ENCODE measurements at places on chromosomes 4 and X.
A peak's percentile ranks its signal among the peaks of the same experiment; 100 is the strongest.

- DNase-seq = peak; percentile 55
These were observed 10.4 kb downstream of the AFP start for GRCh38 chr4:73446336-73446938.

- no peak for DNase-seq
These were observed 156.0 kb downstream of the DCLK2 start for GRCh38 chr4:150234246-150234645.

DNA sequence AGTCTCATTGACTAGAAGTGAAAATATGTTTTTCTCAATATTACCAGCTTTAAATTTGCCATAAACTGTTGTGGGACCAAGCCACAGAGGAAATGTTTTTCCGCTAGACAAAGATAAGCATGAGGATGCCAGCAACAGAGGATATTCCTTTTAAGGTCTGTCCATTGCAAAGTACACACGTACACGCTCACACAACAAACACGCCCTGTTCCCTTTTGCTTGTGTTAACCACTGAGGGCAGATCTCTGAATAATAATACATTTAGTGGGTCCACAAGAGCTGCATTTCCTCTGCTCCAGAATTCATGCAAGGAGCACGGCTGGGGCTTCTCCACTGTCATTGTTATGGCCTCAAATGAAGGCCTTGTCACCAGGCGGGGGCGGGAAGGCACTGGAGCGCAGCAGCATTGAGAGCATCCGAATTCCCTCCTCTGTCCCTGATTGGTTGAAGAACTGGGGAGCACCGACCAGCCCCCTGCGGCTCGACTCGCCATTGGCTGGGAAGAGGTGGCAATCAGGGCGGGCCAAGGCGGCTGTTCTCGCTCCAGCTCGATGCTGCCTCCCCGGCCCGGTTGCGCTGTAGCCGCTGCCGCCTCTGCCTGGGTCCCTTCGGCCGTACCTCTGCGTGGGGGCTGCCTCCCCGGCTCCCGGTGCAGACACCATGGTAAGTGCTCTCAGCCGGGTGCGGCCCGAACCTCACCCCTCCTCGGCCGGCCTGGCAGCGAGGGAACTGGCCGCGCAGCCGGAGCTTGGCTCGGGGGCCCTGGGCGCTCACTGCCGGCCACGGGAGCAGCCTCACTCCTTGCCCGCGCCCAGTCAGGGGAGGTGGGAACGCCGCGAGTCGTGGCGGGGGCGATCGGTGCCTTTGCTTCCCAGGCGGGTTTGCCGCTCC lies at the start of gene GUCY1B1:
Gene GUCY1B1 (plus strand): TSS at position 541 of the 891 bp plus-strand sequence. CDS start 120 bp downstream, at position 661.
- DNase-seq = peak; percentile 90

GRCh38 chrX:53265771-53266574 lies 15.4 kb downstream of the IQSEC2 start:
- DNase-seq = no peak

DNA sequence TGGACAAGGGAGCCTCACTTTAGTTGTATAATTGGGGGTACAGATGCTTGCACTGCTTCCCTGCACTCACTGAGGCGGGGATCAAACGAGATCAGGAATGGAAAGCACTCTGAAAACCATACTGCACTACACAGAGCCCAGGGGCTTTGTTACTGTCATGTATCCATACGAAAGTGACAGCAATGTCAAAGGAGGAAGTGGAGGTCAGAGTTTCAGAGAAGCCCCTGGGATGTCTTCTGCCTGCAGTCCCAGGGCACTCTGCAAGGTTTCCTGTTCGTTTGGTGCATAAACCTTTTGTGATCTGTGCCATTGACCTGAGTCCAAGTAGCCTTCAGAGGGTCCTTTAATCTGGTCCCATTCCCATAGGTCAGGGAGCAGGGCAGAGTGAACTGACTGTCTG lies 31.2 kb downstream of the RNF175 start:
- no peak for DNase-seq

- DNase-seq = no peak
These were observed 36.6 kb downstream of the ZNF41 start for GRCh38 chrX:47446431-47446830.

DNA sequence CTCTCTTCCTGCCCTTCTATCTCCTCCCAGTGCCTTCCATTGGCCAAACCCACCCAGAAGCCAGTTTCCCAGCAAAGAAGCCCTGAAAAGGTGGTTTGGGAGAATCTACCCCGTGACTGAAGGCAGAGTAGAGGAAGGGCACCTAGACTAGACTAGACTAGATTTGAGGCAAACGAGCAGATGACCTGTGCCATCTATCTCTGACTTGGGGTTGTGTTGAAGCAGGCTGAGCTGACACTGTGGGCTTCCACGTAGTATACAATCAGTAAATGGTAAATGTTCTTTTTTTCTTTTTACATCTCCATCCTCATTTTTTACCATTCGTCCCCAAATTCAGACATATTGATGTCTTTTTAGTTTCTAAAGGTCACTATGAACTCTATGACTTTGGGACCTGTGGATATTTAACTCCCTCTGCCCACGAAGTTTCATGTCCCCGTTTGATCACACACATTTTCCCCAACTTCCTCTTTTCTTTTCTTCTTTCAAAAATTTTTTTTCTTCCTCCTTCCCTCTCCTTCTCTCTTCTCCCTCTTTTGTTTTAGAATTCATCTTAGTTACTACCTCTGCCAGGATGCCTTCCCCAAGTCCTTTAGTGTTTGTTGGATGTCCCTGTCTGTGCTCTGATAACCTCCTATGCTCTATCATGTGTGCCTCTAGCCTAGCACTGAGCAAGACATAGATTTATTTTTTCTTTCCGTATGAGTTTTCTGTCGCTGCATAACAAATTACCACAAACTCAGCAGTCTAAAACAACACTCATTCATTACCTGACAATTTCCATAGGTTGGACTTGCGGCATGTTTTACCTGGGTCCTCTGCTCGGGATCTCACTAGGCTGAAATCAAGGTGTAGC lies 6.2 kb upstream of the AFF1 start:
- DNase-seq = no peak

GRCh38 chr4:93764639-93765246 lies 63.8 kb upstream of the ATOH1 start:
- peak; percentile 61 for DNase-seq

- DNase-seq = peak; percentile 34
These were observed 609 bp downstream of the REPS2 start for GRCh38 chrX:16946971-16947562.

- no peak for DNase-seq
These were observed 35.1 kb downstream of the CLDN22 start for GRCh38 chr4:183284965-183285364.

GRCh38 chr4:14853176-14853943 lies 148.9 kb upstream of the CPEB2 start:
- DNase-seq = no peak

DNA sequence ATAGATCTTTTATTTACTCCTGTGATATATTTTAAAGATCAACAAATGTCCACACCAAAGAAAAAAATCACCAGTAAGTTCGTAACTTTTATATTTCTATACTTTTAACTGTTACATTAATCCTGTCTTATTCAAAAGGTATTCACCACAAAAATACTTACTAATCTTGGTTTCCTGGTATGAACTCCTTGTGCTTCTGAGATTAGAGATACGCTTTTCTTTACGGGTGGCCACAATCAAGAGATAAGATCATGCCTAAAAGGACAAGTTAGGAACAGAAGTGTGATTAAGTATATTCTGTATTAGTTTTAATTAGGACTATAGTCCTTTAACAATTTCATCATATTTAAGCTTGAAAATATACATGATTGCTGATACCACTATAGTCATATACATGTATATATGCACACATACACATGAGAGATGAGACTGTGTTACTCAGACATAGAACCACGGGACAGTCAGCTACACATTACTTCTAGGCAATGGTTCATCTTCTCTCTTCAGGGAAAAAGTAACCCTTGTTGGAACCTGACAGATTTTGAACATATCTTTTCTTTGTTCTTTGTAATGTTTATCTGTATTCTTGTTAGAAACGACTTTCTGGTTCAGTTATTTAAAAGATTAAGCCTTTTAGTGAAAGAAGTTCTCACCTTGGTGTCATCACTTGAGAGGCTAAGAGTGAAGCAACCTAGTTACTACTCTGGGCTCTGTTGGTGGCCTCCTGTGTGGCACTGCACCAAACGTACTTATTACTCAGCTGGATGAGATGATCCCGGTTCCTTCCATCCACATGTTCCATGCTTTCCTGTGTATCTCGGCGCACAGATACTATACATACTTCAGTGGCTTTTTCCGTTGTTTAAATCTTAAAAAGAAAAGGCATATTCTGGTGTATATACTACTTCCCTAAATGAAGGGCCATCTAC lies 146.1 kb downstream of the CBR4 start:
- no peak for DNase-seq

- DNase-seq = peak; percentile 44
These were observed 63.3 kb downstream of the GALNT7 start for GRCh38 chr4:173231916-173232315.

DNA sequence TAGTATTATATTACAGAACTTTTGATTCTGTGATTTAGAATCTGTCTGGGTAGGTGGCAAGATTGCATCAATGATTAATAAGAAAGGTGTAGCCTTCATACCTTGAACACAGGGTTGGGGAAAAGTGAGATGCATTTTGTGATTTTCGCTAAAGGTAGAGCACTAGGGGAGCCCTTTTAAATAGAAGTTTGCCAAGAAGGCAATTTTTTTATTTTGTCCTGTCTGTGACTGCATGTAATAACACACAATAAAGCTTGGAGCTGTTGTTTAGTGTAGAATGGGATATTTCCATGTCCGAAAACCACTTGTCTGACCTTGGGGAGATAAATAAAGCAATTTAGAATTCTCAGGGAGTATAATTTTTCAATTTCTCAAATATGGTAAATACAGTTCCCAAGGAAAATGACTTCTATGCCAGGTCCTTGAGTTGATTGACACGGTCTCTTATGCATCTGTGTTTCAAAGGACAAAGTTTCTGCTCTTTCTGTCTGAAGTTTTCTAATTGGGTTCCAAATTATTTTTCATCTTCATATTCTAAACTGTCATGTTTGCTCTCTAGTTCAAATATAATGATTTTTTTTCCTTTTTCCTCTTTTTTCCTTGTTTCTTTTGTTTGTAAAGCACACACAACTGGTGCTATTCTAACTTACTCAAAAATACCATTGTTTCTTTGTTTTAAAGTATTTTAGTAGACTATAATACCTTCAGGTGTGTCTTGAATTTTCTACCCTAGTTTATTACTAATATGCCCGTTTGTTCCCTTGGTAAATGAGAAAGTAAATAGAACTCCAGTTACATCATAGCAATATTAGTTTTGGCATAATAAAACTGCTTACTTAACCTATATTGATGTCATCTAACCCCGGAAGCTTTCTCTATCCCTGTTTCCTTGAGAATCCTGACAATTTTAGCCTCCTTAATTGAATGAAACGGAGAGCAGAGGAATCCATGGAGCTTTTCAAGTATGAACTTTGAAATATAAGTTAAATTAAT lies 87.8 kb upstream of the BMPR1B start:
- no peak for DNase-seq

DNA sequence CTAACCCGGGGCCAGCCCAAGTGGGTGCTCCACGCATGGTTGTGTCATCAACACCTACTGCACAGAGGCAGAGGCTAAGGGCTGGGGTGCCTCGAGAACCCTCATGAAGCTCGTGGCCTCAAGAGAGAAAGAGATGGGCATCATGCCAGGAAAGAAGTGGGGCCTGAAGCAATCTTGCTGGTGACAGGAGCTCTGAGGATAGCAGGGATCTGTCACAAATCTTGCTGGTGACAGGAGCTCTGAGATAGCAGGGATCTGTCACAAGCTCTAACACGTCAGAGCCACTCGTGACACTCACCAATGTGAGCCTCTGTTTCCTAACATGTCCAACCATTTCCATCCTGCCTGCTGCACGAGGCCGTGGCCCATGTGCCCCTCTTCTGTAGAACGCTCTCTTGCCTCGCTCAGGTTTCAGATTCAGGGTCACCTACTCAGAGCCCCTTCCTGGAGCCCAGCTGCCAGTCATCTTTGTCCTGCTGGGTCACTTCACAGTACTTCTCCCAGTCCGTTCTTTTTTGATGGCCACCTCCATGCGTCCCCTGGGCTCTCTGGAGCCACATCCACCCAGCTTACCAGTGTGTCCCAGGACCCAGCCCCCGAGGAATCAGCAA lies 21.1 kb downstream of the PNMA6E start:
- peak; percentile 10 for DNase-seq

DNA sequence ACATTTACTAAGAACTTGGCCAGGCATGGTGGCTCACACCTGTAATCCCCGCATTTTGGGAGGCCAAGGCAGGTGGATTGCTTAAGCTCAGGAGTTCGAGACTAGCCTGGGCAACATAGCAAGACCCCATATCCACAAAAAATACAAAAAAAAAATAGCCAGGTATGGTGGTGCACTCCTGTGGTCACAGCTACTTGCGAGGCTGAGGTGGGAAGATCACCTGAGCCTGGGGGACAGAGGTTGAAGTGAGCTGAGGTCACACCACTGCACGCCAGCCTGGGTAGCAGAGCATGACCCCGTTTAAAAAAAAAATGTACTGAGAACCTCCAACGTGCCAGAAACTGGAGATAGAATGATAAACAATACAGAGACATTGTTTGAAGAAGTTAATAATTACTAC lies 8.0 kb downstream of the OPRPN start:
- DNase-seq = no peak

- no peak for DNase-seq
These were observed 32.2 kb upstream of the ARMCX2 start for GRCh38 chrX:101691835-101692234.

DNA sequence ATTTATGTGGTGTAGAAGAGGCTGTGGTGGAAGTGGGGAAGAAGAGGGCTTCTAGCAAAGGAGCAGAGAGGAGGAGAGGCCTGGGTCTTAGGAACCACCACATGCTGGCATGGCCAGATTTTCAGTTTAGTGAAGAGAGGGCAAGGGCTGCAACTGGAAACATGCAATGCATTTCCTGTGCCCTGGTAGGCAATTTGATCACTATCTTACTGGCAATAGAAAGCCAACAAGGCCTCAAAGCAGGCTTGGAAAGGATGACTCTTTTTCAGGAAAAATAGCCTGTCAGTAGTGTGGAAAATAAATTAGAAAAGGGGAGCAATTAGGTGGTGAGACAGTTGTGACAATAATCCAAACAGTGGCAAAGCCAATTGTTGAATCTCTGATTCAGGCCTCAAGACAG lies 501.9 kb upstream of the ZFP42 start:
- DNase-seq = no peak

DNA sequence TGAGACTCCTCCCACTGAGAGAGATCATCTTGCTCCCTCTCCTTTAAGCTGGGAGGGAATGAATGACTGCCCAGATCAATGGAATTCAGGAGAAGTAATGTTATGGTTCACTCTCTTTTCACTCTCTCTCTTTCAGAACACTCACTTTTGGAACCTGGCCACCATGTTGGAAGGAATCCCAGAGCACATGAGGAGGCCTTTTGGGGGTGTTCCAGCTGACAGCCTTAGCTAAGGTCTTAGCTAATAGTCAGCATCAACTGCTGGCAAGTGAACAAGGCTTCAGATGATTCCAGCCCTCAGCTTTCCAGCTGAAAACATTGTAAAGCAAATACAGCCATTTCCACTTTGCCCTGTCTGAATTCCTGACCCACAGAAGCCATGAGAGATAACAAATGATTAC lies 124.0 kb upstream of the CLNK start:
- DNase-seq = no peak

GRCh38 chr4:2771264-2771663 lies 15.1 kb upstream of the TNIP2 start:
- no peak for DNase-seq

GRCh38 chr4:56084851-56085250 lies 136.1 kb downstream of the CEP135 start:
- no peak for DNase-seq

GRCh38 chr4:98919996-98920395 lies 8.9 kb downstream of the EIF4E start:
- no peak for DNase-seq

- DNase-seq = no peak
These were observed 71.3 kb upstream of the PDHA1 start for GRCh38 chrX:19272452-19272851.

GRCh38 chr4:88522702-88523324 lies 763 bp downstream of the PYURF start:
- peak; percentile 23 for DNase-seq

GRCh38 chr4:53161051-53161786 lies 204.6 kb downstream of the SCFD2 start:
- DNase-seq = no peak

All from suppressor macrophage (primary cell).